Karpas-422 (cell line): ENCODE measurements at places on chromosomes 13 and 19. TPM values are rescaled to one million over a fixed set of nuclear protein-coding genes. Genes with fewer than 3 reads are reported as not detected.

Gene ZNF154
- total RNA-seq = 0.11 TPM in 1 of 2 replicates, not detected in the other

Gene CALR3
- total RNA-seq = 0.71 TPM in 1 of 2 replicates, not detected in the other

Gene ZNF296
- 3.9 and 4.7 TPM in 2 replicates for total RNA-seq

Gene CHAF1A
- 7.8 and 50.7 TPM in 2 replicates for total RNA-seq

Gene ZNF256
- total RNA-seq = 0.75 and 3.8 TPM in 2 replicates

Gene TMEM205
- total RNA-seq = 103 and 156 TPM in 2 replicates

Gene ATP1A3
- total RNA-seq = 22.4 and 26.6 TPM in 2 replicates

Gene DNAAF3
- 2.5 and 4.2 TPM in 2 replicates for total RNA-seq
